ENCODE measurements at places on chromosomes 11 and 22. TPM values are rescaled to one million over a fixed set of nuclear protein-coding genes. Genes with fewer than 3 reads are reported as not detected.

DNA sequence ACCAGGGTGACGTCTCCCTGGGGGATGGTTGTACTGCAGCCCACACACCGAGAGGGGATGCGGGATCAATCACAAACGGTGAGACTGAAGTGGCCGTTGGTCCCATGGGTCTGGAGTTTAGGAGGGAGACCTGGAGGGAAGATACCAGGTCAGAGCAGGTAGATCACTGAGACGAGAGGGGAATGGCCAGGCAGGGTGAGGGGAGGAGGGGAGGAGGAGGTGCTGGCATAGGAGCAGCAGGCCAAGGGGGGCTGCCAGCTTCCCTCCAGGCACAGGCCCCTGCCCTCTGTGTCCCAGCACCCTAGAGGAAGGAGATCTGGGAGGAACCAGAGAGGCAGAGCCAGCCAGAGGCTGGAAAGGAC is 7.0 kb downstream of the MAPK8IP2 start:
- no peak for DNase-seq

GRCh38 chr11:2391181-2391975 is 9.2 kb upstream of the TSSC4 start:
- no peak for DNase-seq

GRCh38 chr22:26124991-26125725 is 44.1 kb upstream of the SEZ6L start:
- DNase-seq, result no peak

DNA sequence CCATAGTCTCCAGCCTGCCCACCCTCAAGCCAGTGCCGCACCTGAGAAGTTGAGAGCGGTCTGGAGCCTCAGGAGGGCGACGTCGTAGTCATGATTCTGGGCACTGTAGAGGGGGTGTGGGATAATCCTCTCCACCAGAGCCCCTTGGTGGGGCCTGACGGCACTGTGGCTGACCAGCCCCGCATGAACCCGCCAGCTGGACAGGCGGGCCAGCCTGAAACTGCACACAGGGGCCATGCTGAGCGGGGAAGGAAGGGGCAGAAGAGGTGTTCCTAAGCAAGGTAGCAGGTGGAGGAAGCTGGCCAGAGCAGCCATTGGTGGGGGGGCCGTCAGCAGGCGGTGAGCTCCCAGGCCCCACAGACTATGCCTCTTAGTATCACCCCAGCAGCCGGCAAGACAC is 13.1 kb downstream of the TMPRSS5 start:
- DNase-seq, result no peak

DNA sequence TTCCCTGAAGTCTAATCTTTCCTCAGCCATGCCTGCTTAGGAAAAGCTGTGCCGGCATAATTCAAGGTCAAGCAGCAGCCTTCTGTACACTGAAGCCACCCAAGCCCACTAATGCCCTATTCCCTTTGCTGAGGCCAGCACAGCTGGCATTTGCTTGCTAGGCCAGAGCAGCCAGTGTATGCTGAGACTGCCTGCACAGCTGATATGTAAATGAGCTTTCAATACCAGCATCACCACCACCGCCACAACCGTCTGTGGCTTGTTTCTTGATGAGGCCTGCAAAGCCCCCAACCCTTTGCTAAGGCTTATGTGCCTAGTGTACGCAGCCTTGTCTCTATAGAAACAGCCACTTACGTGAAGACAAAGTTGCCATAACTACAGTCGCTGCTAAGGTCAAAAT is 56.3 kb upstream of the TNRC6B start:
- DNase-seq, result no peak

DNA sequence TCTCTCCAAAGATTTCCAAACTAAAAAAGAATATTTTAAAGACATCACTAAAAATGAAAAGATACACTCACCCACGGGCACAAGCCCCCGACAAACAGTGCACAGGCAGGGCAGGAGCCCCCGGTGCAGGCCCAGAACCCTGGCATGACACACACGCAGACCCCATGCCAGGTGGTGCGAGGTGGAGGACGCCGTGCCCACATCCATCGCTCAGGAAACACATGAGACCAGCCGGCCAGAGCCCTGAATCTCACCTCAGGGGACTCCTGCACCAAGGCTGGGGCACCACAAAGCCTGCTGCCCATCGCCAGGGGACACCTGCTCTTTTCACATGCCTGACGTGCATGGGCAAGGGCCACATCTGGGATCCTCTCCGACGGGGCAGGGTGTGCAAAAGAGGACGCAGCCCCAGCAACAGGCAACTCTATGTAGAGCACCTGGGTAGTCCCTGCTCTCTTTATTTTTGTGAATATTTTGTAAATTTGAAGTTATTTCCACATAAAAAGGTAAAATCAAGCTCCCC is 13.4 kb downstream of the BRD1 start:
- DNase-seq, result no peak

GGTLC3 gene
- total RNA-seq, result not detected

CRELD2 gene
- total RNA-seq, result 27.4 TPM

DNA sequence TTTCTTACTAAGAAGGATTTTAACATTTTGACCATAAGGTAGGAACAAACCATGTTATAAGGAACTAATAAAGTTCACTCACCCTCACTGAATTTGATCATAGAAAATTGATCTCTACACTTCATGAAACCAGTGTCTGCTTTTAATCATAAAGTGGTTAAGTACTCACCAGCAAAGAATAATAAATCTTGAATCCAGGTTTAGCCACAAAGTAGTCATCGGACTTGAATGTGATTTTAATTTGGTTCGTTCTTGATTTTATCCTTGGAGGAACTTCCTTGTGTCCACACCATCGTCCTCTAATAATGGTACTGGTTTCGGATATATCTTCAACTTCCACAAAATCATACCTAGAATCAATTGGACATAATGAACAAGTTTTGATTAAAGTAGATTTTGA is 40.5 kb upstream of the DDI1 start:
- DNase-seq, result no peak

EEF1G gene
- 804 TPM for total RNA-seq

OR8D1 gene
- not detected for total RNA-seq

DNA sequence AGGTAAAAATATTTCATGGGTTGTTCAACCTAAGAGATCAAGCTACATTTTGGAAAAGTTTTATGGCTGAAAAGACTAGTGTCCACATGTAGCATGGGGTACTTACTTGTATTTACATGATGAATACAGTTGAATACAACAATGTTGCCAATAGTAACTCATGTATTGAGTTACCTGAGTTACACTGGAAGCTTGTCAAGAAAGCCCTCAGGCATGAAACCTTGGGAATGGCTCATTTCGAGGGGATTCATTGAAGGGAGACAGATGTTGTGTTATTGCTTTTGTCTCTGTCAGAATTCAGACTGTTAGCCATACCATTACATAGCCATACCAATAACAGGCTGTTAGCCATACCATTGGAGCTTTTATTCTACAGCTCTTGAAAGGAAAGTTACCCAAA is 9.2 kb downstream of the OR51F2 start:
- DNase-seq, result no peak

TMEM121B gene
- total RNA-seq, result 1.7 TPM

DNA sequence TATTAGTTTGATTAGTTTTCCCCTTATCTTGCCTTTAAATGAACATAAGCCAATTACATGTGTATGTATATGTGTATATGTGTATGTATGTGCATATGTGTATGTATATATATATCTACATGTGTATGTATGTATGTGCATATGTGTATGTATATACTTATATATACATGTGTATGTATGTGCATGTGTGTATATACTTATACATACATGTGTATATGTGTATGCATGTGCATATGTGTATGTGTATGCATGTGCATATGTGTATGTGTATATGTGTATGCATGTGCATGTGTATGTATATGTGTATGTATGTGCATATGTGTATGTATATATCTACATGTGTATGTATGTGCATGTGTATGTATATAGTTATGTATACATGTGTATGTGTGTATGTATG is 65.5 kb upstream of the CCT8L2 start:
- no peak for DNase-seq

DNA sequence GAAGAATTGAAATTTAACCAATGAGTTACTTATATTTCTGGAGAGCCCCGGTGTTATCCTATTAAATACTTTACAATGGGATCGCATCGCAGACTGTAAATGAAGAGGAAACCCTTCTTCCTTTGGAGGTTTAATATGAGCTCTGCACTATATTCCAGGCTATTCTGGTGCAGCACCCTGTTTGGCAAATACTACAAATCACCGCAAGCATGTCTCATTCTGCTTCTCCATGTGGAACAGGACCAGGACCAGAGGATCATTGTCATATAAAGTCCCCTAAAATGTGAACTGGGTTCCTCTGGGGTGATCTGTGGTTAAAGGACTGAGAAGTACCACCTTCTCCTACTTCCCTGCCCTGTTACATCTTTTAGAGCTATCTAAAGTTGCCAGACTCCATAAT is 703.7 kb downstream of the DLG2 start:
- no peak for DNase-seq

GRCh38 chr11:109856928-109857327 is 236.3 kb upstream of the ZC3H12C start:
- DNase-seq, result no peak

DNA sequence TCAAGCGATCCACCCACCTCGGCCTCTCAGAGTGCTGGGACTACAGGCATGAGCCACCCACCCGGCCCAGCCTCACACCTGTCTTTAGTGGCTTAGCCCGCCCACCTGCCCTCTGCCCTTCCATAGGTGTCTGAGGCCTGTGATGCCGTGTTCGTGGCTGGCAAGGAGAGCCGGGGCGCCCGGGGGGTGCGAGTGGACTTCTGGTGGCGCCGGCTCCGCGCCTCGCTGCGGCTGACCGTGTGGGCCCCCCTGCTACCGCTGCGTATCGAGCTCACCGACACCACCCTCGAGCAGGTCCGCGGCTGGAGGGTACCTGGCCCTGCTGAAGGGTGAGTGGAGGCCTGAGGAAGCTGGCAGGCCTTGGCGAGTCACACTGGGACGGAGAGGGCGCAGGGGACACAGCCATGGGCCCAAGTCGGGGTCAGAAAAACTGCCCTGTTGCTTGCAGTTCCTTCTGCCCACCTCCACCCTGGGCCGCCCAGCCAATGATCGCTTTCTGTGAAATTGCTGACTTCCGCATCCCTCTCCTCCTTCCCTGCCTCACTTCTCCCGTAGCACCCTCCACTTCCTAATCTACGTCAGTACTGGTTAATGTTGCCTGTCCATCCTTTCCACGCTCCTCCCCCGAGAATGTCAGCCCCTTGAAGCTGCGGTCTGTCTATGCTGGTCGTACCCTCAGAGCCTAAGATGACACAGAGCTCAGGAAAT is 9.3 kb downstream of the TMEM132A start:
- DNase-seq, result no peak

DNA sequence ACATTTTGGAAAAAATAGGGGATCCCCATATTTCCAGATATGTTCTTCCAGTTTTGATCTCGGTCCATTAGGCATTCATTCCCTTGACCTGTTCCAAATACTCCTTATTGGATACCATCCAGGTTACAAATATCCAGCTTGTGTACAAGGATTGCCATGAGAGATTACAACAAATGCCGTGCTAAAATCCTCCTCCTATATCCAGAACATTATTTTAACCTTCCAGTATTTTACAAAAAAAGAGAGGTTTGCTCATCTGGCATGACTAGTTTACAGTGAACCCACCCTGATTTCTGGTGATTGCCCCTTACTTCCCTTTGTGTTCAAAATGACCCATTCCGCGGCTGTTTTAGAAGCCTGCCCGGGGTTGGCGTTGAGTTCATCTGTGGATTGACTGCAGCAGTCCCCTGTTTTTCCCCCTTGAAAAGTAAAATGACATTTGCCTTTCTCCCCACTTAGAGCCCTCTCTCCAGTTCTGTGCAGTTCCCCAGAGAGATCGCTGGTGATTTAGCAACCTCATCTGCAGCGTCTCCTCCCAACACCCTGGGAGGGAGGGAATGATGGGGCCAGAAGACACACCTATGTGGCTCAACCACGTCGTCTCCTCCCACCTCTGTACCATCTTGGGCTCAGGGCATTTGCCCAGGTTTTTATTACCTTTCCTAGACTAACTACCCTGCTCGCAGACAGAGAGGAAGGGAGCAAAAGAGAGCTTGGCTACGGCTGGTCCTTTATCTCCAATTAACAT is 73.6 kb downstream of the DSCAML1 start:
- no peak for DNase-seq

DNA sequence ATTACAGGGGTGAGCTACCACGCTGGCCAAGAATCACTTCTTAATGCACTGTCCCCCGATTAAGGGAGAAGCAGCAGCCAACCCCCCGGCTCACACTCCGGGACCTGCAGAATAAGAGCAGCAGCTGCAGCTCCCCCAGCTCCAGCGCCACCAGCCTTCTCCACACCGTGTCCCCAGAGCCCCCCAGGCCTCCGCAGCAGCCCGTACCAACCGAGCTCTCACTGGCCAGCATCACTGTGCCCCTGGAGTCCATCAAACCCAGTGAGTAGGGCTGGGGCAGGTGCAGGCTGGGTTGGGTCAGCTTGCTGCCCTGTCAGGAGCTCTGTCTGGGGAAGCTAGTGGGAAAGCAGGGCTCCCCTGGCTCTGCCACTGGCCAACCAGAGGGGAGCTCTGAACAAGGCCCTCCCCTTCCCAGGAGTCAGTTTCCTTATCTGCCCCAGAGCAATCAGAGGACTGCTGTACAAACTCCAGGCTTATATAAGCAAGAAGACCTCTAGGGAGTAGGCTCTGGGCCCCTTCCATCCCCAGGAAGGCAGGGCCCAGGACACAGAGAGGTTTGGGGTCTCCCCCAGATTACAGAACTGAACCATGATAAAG is 8.5 kb upstream of the SH3BP1 start:
- DNase-seq, result no peak

DNA sequence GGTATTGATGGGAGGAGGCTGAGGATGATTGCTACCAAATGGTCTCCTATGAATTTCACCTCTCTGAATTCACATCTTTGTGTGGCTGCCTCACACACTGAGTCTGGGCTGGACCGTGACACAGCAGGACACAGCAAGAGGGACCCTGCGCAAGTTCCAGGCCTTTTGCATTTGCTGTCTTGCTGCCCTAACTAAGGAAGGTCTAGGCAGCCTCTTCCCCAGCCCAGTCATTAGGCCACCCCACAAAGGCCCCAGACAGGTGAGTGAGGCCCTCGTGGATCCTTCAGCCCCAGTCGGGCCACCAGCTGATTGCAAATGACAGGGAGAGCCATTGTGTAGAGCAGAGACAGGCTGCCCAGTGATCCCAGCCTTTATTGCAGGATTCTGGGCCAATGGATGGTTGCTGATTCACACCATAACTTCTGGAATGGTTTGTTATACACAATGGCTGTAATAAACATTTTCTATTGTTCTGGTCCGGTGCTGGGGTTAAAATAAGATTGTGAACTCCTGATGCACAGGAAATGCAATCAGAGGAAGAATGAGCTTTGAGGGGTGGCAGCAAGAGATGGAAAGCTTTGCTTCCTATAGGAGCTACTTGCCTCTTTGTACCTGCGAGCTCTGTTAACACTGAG is 28.5 kb upstream of the CSNK2A3 start:
- no peak for DNase-seq

ANO9 gene
- 1.3 TPM for total RNA-seq

GRCh38 chr11:108435066-108435465 is 32.3 kb downstream of the C11orf65 start:
- DNase-seq, result no peak

DNA sequence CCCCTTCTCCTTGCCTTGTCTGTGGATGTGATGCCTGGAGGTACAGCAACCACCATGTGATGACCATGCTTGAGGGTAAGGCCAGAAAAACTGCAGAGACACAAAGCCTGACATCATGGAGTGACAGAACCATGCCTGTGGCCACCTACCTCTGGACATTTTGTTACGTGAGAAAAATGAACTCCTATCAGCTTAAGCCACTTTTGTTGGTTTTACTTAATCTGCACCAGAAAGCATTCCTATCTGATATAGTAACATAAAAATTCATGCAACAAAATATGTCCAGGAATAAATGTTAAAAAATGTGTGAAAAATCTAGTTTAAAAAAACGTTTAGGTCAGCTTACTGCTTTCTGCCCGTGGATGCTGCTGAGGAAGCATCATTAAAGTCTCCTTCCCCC is 42.6 kb upstream of the P4HA3 start:
- no peak for DNase-seq

All from left ventricle myocardium superior (tissue), 1 donor.